ENCODE measurements at places on chromosomes 4 and X.

DNA sequence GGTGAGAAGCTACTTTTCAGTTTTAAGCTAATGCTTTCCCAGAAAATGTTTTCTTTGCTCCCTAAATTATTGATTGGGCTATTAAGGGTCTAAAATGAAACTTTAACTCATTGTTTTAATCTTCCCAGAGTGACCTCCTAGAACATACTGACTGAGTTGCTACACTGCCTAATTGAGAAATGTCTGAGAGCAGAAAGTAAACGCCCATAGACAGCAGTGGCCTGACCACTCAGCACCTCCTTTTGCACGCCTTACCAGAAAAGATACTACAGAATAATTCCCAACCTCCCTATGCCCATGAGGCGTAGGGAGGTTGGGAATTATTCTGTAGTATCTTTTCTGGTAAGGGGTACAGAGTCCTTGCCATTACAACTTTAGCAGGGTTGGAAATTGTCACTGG lies 381.8 kb upstream of the LCORL start:
- no peaks in the 10 kb centered on the region for H3K27me3 ChIP-seq
- no peak overlapping the region for H3K4me3 ChIP-seq
- no peaks in the 10 kb centered on the region for H3K36me3 ChIP-seq
- H3K27ac ChIP-seq: no peak overlapping the region

DNA sequence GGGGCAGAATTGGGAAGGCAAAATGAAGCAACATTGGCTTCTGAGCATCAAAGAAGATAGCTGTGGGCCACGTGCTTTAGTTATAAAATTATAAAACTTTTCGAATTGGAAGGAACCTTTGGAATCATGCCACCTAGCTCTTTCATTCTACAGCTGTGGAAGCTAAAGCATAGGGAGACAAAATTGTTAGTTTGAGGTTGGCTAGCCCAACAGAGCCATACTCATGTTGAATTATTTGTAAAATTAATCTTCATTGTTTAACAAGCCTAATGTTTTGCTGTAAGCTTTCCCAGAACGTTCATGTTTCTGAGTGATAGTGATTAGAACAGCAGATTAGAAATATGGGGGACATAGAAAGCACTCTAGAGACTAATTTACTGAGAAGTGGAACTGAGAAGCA lies 35.9 kb downstream of the HHIP start:
- H3K36me3 ChIP-seq: no peaks in the 10 kb centered on the region
- no peak for DNase-seq
- H3K4me1 ChIP-seq: no peaks in the 10 kb centered on the region

- no peaks in the 10 kb centered on the region for H3K36me3 ChIP-seq
- no peaks in the 10 kb centered on the region for H3K27me3 ChIP-seq
- DNase-seq: no peak
- H3K4me3 ChIP-seq: no peak overlapping the region
- no peaks in the 10 kb centered on the region for H3K4me1 ChIP-seq
- H3K27ac ChIP-seq: no peak overlapping the region
These were observed 969.5 kb downstream of the PCDH18 start for GRCh38 chr4:136562834-136563233.

DNA sequence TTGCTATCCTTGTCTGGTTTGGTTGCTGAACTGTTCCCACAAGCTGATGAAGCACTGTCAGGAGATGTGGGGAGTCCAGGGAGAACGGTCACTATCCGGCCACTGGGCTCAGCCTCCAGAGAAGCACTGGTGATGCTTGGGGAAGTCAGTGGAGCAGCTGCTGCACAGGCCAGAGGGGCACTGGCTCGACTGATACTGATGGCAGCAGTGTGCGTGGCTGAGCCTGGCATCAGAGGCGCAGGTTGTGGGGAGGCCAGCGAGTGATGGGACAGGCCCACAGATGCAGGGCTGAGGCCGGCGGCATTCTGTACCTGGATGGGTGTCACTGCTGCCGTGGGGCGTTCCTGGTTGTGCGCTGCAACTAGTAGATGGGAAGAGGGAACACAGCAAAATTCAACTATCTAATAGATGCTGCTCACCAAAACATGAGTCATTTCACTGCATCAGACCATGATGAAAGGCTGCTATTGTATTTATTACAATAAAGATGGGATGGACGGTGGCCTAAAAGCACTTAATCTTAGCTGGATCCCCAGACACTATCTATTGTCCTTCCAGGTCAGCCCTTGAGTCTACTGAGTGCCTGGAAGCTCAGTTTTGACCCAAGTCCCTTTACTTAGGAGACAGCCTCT lies 106.3 kb upstream of the CBR4 start:
- H3K27me3 ChIP-seq: no peaks in the 10 kb centered on the region
- peaks cover 29% of the 10 kb centered on the region for H3K36me3 ChIP-seq
- H3K4me1 ChIP-seq: peaks cover 9% of the 10 kb centered on the region
- peak overlapping the region; percentile 77 for H3K27ac ChIP-seq
- no peak for DNase-seq

- no peak for DNase-seq
- peaks cover 2% of the 10 kb centered on the region for H3K4me1 ChIP-seq
- no peak overlapping the region for H3K27ac ChIP-seq
- H3K4me3 ChIP-seq: no peak overlapping the region
- H3K27me3 ChIP-seq: no peaks in the 10 kb centered on the region
- no peaks in the 10 kb centered on the region for H3K36me3 ChIP-seq
These were observed 101.4 kb downstream of the C4orf51 start for GRCh38 chr4:145781351-145781750.

- no peak for DNase-seq
- no peak overlapping the region for H3K27ac ChIP-seq
- no peaks in the 10 kb centered on the region for H3K27me3 ChIP-seq
- H3K4me1 ChIP-seq: no peaks in the 10 kb centered on the region
These were observed 56.2 kb upstream of the STIM2 start for GRCh38 chr4:26804451-26804850.

Measured in ascending aorta (tissue), 2 donors.